ENCODE measurements at places on chromosomes 6 and 20. TPM values are rescaled to one million over a fixed set of nuclear protein-coding genes. Genes with fewer than 3 reads are reported as not detected.

DNA sequence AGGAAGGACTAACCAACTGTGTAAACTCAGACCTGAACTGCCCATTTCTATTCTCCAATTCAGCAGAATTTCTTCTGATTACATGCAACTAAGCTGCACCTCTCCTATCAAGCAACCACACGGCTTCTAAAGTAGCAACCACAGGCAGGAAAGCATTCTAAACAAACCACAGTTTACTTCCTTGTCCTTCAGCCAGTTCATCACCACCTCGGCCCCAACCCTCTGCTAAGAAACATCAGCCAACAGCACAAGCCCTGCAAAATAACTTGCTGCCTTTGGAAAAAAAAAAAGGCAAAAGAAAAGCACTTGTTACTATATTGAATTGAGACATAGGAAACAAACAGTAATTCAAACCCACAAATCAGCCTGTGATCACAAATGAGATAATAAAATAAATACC lies 140.3 kb downstream of the NFATC2 start:
- H3K4me3 ChIP-seq = peak overlapping the region; percentile 75
- H3K4me1 ChIP-seq = peaks cover 76% of the 10 kb centered on the region
- H3K27ac ChIP-seq = peak overlapping the region; percentile 96
- no peak for DNase-seq
- H3K27me3 ChIP-seq = no peaks in the 10 kb centered on the region

DNA sequence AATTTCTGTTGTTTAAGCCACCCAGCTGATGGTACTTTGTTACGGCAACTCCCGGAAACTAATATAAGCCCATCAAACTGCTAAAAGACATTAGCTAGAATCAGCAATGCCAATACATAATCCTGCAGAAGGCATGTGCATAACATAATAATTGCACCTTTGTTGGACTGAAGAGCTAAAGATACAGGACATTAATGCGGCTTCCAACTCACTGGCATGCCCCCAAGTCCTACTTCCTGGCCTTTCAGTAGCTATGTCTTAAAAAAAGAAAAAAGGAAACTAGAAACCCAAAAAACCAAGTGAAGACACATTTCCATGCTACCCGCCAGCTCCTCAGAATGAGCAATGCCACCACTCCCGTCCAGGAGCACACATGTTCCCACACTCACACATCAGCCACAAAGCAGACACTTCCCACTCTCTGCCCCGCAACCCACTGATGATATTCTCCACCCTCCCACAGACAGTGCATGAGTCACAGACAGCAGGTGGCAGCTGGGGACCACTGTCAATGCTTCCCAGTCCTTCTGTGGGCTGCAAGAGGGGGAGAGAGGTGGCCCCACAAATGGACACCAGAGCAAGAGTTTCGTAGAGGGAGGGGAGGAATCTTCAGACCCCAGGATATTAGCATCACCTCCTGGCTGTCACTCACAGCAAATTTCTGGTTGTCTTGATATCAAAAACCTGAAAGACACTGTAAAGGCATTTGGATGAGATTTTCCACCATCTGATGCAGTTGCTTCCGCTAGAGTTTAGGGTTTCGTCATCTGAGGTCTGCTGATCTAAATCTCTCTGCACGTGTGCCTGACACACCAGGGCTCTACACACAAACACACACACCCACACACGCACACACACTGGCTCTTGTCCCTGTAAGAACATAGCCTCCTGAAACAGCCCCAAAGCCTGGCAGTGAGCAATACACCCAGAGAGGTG lies 32.8 kb downstream of the GFOD1 start:
- peaks cover 15% of the 10 kb centered on the region for H3K36me3 ChIP-seq
- H3K4me3 ChIP-seq = peak overlapping the region; percentile 76
- peaks cover 34% of the 10 kb centered on the region for H3K4me1 ChIP-seq
- peak overlapping the region; percentile 94 for H3K27ac ChIP-seq
- H3K27me3 ChIP-seq = no peaks in the 10 kb centered on the region
- DNase-seq = peak; percentile 60

DNA sequence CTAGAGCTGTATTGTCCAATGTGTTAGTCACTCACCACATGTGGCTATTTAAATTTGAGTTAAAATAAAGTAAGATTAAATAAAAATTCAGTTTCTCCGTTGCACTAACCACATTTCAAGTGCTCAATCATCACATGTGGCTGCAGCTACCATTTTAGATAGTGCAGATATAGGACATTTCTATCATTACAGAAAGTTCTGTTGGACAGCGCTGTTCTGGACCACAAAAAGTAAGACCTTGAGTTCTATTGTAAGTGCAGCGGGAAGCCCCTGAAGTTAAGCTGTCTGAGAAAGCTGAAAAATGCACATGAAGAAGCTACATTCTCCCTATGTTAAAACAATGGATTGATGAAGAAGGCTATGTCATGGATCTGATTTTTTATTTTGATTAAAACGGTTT lies 1.1 kb downstream of the ORC3 start:
- peak overlapping the region; percentile 90 for H3K27ac ChIP-seq
- peaks cover 30% of the 10 kb centered on the region for H3K36me3 ChIP-seq
- H3K4me1 ChIP-seq = peaks cover 30% of the 10 kb centered on the region

DNA sequence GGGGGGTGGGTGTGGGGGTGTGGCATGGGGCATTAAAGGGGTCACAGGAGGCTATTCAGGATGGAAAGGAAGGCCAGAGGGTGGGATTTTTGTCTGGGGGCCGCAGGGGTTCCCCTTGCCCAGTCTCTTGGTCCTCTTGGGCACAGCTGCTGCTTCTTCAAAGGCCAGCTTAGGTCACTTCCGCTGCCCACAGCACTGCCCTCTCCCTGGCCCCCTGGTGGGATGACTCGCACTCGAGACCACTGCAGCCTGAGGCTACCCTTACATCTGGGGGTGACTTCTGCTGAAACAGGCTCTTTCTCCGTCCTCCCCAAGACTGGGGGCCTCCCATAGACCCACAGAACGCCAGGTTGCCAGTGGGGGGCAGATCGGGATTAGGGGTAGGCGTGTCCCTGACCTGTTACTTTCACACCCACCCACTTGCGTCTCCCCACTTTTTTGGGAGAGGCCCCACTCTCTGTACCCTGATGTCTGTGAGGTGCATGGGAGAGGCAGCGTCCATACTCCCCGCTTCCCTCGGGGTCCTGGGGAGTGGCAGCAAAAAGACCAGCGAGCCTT lies 1.3 kb downstream of the LKAAEAR1 start:
- peaks cover 3% of the 10 kb centered on the region for H3K36me3 ChIP-seq
- H3K27me3 ChIP-seq = peaks cover 28% of the 10 kb centered on the region
- peak overlapping the region; percentile 54 for H3K27ac ChIP-seq

GRCh38 chr6:31829633-31830283 lies 2.2 kb downstream of the HSPA1B start:
- H3K27me3 ChIP-seq = no peaks in the 10 kb centered on the region
- DNase-seq = peak; percentile 48
- H3K27ac ChIP-seq = peak overlapping the region; percentile 86
- peaks cover 9% of the 10 kb centered on the region for H3K36me3 ChIP-seq
- H3K4me3 ChIP-seq = peak overlapping the region; percentile 95
- H3K4me1 ChIP-seq = peaks cover 27% of the 10 kb centered on the region

CST5 gene
- not detected for total RNA-seq

DNA sequence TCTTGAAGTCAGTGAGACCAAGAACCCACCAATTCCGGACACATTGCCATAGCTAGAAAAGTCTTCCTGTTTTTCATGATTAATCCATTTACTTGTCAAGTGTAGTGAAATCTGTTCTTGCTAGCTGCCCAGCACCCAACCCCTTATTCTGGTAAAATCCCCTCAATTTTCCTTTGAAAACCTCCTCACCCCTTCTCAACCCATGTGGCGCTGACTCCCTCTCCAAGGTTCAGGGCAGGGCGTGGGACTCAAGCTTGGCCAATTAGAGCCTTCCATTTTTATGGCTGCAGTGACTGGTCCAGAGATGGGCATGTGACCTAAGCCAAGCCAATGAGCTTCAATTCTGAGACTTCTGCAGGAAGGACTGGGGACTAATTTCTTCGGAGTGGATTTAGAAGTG lies 9.8 kb upstream of the ZBP1 start:
- no peak for DNase-seq
- H3K36me3 ChIP-seq = peaks cover 31% of the 10 kb centered on the region
- peak overlapping the region; percentile 86 for H3K27ac ChIP-seq
- peaks cover 25% of the 10 kb centered on the region for H3K27me3 ChIP-seq

DNA sequence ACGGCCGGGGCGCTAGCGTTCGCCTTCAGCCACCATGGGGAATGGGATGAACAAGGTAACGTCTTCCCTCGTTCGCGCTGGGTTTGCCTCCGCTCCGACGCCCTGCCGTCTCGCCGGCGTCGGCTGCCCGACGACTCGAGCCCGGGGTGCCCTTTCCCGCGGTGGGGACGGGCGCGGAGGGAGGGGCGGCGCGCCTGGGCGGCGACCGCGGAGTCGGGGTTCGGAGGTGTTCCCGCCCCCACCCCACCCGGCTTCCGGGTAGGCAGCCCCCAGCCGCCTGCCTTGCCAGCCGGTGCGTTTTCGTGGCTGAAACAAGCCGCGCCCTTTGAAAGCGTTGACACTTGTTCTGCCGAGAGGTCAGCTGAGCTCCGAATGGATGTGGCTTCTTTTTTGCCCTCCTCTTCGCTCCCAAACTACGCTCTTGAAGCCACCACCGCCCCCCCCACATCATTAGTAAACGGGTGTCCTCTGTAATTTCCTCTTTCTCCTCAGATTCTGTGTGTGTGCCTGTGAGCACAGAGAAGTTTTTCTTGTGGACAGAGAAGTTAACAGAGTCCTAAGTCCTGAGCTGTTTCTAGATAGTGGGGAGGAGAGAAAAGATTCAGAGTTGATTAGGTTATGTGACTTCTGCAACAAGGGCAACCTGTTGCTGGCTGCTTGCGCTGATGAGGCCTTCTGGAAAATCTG lies 362 bp downstream of the DUSP22 start:
- peak overlapping the region; percentile 91 for H3K27ac ChIP-seq
- H3K36me3 ChIP-seq = peaks cover 5% of the 10 kb centered on the region
- DNase-seq = peak; percentile 83
- peaks cover 49% of the 10 kb centered on the region for H3K4me1 ChIP-seq

OGFR gene
- total RNA-seq = 81.1 TPM

GRCh38 chr6:107337191-107337741 lies 122.1 kb downstream of the PDSS2 start:
- H3K4me3 ChIP-seq = no peak overlapping the region
- H3K36me3 ChIP-seq = peaks cover 15% of the 10 kb centered on the region
- no peaks in the 10 kb centered on the region for H3K27me3 ChIP-seq
- DNase-seq = no peak

GRCh38 chr6:114390176-114390575 lies 47.4 kb upstream of the HS3ST5 start:
- DNase-seq = no peak
- H3K4me3 ChIP-seq = no peak overlapping the region
- no peak overlapping the region for H3K27ac ChIP-seq
- H3K36me3 ChIP-seq = no peaks in the 10 kb centered on the region
- no peaks in the 10 kb centered on the region for H3K4me1 ChIP-seq
- no peaks in the 10 kb centered on the region for H3K27me3 ChIP-seq

GRCh38 chr6:102197211-102197610 lies 803.7 kb downstream of the GRIK2 start:
- no peaks in the 10 kb centered on the region for H3K4me1 ChIP-seq
- no peak for DNase-seq
- no peaks in the 10 kb centered on the region for H3K36me3 ChIP-seq
- no peak overlapping the region for H3K27ac ChIP-seq

GRCh38 chr20:40990542-40991120 lies 38.0 kb upstream of the TOP1 start:
- peak; percentile 70 for DNase-seq
- H3K27ac ChIP-seq = peak overlapping the region; percentile 87
- H3K36me3 ChIP-seq = no peaks in the 10 kb centered on the region
- no peaks in the 10 kb centered on the region for H3K27me3 ChIP-seq

ZC2HC1B gene
- total RNA-seq = not detected

PNLDC1 gene
- 0.42 TPM for total RNA-seq

SFTA2 gene
- total RNA-seq = not detected

GRCh38 chr20:53142225-53143127 lies 170.3 kb downstream of the TSHZ2 start:
- no peaks in the 10 kb centered on the region for H3K36me3 ChIP-seq
- H3K4me1 ChIP-seq = peaks cover 9% of the 10 kb centered on the region
- H3K27me3 ChIP-seq = no peaks in the 10 kb centered on the region
- H3K4me3 ChIP-seq = no peak overlapping the region
- H3K27ac ChIP-seq = no peak overlapping the region

DNA sequence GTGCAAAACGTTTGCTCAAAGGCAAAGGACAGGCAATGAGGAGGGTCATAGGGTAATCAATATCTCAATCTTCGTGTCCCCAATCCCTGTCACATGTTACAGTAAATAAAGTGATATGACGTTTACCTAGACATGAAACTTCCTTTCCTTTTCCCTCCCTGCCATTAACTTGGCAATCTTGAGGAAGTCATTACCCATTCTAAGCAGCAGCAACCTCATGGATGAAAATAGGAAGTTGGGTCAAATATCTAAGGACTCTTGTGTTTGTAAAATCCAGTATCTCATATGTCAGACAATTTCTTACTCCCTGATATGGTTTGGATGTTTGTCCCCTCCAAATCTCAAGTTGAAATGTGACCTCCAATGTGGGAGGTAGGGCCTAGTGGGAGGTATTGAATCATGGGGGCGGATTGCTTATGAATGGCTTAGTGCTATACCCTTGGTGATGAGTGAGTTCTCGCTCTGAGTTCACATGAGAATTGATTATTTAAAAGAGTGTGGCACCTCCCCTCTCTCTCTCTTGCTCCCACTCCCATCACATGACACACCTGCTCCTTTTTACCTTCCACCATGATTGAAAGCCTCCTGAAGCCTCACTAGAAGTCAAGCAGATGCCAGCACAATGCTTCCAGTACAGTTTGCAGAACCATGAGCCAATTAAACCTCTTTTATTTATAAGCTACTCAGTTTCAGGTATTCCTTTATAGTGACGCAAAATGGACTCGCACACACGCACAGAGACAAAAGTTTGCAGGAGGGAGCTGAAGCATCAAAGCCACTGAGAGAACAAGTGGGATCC lies 545.9 kb upstream of the JARID2 start:
- no peak overlapping the region for H3K27ac ChIP-seq
- no peak for DNase-seq
- H3K27me3 ChIP-seq = peaks cover 5% of the 10 kb centered on the region

GRCh38 chr20:55437798-55438415 lies 567.4 kb downstream of the CBLN4 start:
- H3K27me3 ChIP-seq = no peaks in the 10 kb centered on the region
- no peaks in the 10 kb centered on the region for H3K4me1 ChIP-seq
- no peak for DNase-seq
- H3K36me3 ChIP-seq = no peaks in the 10 kb centered on the region
- H3K27ac ChIP-seq = no peak overlapping the region

GRCh38 chr20:34824452-34824805 lies 1.0 kb downstream of the NCOA6 start:
- peaks cover 12% of the 10 kb centered on the region for H3K36me3 ChIP-seq
- peaks cover 28% of the 10 kb centered on the region for H3K4me1 ChIP-seq

PPP1R10 gene
- total RNA-seq = 140 TPM

DNA sequence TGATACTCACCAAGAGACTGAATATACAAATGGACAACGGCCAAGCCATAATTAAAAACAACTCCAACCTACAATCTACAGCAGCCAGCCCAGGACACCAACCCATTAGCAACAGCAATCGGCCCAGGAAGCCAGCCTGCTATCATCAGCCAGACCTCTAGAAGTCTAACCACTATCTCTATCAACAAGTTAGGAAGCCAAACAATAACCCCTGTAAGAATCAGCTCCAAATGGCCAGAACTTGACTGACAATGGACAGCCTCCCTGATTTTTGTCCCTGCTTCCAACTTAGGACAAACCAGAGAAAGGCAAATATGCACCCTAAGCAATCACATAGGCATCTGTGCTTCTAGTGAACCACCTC lies 511.8 kb upstream of the JARID2 start:
- peaks cover 21% of the 10 kb centered on the region for H3K36me3 ChIP-seq
- peak overlapping the region; percentile 11 for H3K4me3 ChIP-seq
- DNase-seq = no peak
- H3K4me1 ChIP-seq = peaks cover 69% of the 10 kb centered on the region
- H3K27ac ChIP-seq = peak overlapping the region; percentile 67
- no peaks in the 10 kb centered on the region for H3K27me3 ChIP-seq
